ENCODE measurements at places on chromosomes 5 and 9.

DNA sequence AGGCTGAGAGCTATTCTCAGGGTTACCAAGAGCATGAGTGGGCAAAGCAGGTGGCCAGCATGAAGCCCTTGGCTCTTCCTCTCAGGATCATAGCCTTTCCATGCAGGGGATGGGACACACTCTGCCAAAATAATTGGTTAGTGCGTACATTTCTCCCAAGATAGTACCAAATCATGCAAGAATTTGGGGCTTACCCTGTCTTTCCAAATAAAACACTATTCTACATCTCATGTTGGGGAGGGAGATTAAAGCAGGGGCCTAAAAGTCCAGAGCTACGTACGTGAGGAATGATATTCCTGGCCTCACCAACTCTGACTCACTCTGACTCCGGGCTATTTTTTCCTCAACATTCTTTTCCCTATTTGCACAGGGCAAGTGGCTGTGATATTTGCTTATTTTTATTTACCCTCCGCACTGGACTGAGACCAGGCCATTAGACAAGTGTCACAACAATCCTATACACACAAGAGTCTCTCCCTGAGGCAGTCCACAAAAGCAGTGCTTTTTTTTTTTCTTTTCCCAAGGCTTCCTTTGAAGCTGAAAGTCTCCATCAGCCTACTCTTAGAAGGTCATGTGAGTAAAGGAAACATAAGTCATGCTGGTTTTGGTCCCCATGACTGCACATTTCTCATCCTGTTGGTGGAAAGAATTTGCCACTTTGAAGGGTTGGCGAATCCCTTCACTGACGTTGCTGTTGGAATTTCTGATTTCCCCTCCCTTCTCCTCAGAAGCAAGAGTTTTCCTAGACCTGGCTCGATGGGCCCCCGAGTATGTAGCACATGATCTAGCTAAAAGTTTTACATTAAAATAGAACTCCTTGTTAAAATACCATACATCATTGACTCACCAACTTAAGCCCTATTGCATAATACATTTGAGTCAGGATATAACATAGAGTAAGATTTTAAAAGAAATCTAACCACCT, 40.0 kb downstream of the TMEM252 start:
- DNase-seq: no peak

GRCh38 chr9:124110307-124110915, 98.8 kb downstream of the LHX2 start:
- no peak for DNase-seq

GRCh38 chr5:110224050-110224449, 502.4 kb downstream of the TMEM232 start:
- DNase-seq: no peak

GRCh38 chr5:128038643-128039042, 44.9 kb upstream of the SLC12A2 start:
- no peak for DNase-seq

GRCh38 chr9:127386249-127386648, 10.7 kb upstream of the SLC2A8 start:
- no peak for DNase-seq

DNA sequence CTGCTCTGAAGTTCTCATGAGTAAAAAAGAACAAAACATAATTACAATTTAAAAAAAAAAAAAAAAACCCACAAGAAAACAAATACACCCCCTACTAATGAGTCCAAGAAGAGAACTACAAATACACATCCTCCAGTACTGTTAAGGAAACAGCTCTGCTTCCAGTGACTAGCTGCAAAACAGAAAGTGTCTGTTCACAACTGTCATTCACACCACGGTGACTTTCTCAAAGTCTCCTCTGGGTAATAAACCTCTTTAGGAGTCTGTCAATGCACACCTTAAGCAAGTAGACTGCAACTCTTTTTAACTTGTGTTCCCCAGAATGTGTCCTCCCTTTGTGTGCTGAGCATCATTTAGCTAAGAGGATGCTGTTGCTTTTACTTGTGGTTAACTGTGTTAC, 6.2 kb downstream of the REEP5 start:
- no peak for DNase-seq

GRCh38 chr5:121373371-121373770, 478.3 kb upstream of the FTMT start:
- DNase-seq: no peak

DNA sequence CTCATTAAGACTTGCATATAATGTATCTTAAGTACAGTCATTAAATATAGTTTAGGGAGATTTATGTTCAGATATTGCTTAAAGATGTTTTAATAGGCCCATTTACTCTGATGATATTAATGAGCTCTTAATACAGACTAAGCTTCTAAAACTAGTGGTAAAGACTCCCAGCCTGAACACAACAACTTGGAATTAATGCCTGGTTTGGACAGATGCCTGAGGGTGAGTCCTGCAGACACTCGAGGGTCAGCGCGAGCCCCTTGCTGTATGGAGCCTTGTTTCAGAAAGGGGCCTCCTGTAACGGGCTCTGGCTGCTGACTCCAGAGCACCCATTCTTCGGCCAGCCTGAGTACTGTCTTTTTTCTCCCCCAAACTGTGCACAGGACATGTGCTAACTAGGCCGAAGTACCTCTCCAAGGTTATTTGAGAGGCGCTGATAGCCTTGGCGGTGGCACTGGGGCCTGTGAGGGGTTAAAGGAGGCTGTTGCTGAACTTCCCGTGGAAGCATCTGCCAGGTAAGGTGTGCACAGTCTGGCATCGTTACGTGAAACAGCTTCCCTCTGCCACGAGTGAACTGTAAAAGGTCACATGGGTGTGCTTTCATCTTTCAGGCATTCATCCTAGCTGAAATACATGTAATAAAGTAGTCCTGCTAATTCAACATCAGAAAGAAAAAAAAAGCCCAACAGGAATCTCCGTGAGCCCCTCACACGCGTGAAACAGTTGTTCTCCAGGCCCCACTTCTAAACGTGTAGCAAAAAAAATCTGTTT, 113.4 kb downstream of the MVB12B start:
- no peak for DNase-seq

GRCh38 chr9:75104607-75105006, 16.3 kb downstream of the OSTF1 start:
- DNase-seq: no peak

GRCh38 chr5:20678814-20679298, 690.9 kb upstream of the CDH18 start:
- no peak for DNase-seq

DNA sequence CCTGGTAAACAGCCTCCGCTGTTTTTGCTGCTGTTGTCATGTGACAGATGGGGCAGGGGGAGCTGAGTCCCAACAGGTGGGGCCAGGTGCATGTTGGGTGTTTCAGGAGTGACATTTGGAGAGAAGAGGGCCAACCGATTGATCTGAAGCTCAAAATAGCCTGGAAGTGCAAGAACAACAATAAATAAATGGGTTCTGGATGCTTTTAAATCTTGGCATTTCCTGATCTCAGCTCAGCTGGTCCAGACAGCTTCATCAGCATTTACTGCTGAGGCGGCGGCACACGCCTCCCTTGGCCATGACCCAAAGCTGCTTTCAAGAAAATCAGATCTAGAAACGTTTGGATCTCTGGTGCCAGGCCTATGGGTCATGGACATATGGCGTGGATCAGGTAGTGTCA, 70.5 kb downstream of the PPARGC1B start:
- DNase-seq: no peak

GRCh38 chr9:128992995-128993394, 35.1 kb downstream of the SH3GLB2 start:
- no peak for DNase-seq

GRCh38 chr9:77815260-77815659, 167.1 kb upstream of the GNA14 start:
- DNase-seq: no peak

GRCh38 chr5:141603923-141604717, 14.7 kb downstream of the DIAPH1 start:
- no peak for DNase-seq

- no peak for DNase-seq
Measured at GRCh38 chr5:103234239-103234975, 24.2 kb upstream of the MACIR start.

- no peak for DNase-seq
Measured at GRCh38 chr5:122311961-122312590, at the start of gene SNCAIP. SNCAIP (plus strand) TSS chr5:122312237; CDS start chr5:122391135, 78,898 bp downstream.

DNA sequence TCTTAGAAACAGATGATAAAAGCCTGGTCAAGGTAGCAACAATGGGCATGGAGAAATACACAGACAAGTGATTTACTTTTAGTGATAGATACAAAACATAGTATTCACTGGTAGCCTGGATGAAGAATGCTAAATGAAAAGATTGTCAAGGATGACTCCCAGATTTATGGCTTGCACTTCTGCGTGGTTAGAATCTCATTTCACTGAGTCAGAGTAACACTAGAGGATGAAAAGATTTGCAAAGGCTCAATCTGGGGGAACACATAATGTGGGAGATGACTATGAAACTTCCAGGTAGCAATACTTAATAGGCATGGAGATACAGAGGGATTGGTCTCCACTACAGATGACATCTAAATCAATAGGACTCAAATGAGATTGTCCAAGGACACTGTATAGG, 38.4 kb downstream of the AGTPBP1 start:
- DNase-seq: no peak
